ENCODE measurements at places on chromosomes 13 and 19.

DNA sequence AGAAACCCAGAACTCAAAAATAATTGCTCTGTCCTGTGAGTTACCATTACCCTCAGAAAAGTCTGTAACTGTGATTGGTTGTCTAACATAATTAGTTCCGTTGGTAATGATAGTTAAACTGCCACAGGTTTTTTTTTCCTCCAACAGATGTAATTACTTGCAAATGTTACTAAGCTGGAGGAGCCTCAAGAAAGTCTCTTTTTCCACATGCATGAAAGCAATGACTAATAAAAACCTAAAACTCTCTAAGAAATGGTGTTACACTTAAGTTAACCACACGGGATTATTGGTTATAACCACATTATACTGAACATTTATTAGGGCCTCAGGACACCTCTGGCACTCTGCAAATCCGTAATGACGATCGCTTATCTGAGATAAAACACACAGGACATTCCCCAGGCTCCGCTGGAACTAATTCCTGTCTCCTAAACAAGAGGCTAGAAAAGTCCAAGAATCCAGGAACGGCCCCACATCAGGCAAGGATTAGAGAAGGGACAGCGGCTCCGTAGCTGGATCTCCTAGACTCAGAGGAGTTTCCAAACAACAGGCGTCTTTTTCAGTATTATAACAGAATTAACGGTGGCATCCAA is 753 bp downstream of the ZNF235 start:
- no peak for DNase-seq

DNA sequence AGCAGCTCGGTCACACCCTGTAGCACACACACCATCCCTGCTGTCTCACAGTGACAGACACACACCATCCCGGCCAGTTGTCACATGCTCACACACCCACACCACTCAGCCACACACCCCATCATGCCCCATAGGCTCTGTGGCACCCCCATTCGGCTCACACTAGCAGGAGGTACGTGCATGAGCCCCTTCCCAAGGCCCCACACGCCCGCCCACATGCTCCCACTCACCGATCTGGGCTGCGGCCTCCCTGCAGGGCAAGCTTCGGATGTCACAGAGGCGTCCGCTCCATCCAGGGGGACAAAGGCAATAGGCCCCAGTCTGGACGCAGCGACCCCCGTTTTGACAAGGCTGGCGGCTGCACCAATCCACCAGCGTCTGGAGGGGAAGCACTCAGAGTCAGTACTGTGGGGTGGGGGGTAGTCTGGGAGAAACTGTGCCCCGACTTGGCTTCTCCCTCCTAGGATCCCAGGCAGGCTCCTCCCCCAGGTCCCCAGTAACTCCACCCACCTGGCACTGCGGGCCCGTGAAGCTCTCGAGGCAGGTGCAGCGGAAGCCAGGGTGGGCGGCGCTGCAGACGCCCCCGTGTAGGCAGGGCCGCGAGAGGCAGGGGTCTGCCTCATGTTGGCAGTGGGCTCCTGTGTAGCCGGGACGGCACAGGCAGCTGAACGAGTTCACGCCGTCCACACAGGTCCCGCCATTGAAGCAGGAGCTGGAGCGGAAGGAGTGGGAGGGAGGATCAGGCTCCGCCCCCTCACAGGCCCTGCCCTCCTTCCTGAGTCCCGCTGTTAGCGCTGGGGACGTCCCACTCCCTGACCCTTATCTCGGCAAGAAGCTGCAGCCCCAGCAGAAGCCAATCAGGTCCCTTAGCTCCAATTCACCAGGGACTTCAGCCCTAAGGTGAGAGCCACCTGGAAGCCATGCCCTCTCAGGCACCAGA is 20.1 kb downstream of the NOTCH3 start:
- no peak for DNase-seq

DNA sequence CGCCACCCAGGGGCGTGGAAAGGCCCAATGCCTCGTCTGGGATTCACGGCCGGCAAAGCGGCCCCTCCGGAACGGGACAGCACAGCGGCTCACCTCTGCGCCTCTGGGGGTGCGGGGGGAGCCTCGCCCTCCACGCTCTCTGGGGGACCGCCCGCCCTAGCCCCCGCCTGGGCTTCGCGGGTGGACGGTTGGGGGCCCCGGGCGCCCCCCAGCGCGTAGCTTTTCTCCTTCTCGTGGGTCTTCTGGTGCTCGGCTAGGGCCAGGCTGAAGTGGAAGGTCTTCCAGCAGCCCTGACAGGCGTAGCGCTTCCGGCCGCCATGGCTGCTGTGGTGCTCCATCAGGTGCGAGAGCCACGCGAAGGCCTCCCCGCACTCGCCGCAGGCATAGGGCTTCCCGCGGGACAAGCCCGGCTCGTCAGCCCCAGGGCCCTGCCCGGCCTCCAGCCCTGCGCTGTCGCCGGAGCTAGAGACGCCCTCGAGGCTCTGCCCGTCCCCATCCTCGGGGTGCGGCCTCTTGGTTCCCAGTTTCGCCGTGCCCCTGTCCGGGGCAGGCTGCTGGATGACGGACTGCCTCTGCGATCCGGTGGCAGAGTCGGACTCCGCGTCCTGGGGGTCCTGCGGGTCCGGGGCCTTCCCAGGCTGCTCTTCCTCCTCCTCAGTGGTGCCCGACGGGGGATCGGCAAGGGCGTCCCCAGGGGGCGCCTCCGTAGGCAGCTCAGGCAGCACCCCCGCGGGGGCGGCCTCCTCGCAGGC is 13.3 kb downstream of the ZSCAN18 start:
- no peak for DNase-seq

DNA sequence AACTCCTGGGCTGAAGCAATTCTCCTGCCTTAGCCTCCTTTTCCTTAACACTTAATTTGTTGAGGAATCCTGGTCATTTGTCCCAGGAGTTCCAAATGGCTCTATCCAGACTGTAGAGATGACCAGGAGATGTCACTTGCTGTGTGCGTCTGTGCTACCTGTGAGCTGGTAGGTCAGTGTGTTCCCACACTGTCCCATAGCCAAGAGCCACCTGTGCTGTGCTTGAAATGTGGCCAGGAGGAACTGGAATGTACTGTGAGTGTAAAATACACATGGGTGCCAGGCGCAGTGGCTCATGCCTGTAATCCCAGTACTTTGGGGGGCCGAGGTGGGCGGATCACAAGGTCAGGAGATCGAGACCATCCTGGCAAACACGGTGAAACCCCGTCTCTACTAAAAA is 29.4 kb upstream of the KDM4B start:
- DNase-seq, result no peak

- no peak for DNase-seq
Measured at GRCh38 chr13:109809216-109809932, 23.0 kb upstream of the IRS2 start.

DNA sequence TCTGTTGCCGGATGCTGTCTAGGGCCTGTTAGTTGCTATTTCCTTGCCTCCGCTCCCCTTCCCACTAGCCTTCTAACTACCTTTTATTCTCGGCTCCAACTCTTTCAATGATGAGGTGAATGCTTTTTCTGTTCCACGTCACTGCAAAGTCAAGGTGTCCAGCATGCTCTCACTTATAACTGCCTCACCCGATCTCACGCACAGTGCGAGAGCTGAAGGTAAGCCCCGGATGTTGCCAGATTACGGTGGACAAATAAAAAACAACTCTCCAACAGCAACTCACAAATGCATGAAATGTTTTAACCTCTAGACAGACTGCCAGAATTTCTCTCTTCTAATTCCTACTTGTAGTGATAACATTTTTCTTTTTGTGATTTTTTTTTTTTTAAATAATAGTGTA is 169.9 kb downstream of the STK24 start:
- DNase-seq, result no peak

DNA sequence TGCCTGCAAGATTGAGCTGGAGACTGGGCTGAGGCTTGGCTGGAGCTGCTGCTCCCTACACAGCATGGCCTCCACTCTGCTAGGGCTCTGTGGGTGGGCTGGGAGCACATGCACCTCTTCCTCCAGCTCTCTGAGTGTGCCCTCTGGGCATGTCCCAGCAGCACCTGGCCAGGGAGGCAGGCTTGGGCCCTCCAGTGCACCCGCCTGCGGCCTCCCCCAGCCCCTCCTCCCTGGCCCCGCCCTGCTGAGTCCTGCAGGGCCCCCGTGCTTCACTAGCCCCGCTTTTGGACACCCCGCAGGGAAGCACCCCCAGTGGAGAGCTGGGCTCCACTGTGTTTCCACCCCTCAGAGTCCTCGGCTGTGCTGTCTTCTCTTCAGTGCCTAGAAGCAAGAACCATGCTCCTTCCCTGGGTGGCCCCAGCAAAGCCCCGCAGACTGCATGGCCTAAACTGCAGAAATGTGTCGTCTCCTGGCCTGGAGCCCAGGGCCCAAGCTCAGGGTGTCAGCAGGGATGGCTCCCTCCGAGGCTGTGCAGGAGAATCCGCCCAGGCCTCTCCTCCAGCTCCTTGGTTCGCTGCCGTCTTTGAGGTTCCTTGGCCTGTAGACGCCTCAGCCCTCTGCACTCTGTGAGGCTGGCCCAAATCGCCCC is 5.0 kb upstream of the TEX29 start:
- DNase-seq, result no peak

GRCh38 chr13:77184455-77184854 is 142.4 kb downstream of the MYCBP2 start:
- no peak for DNase-seq

GRCh38 chr19:54464044-54464629 is 559 bp upstream of the LENG9 start:
- DNase-seq, result peak; percentile 90

DNA sequence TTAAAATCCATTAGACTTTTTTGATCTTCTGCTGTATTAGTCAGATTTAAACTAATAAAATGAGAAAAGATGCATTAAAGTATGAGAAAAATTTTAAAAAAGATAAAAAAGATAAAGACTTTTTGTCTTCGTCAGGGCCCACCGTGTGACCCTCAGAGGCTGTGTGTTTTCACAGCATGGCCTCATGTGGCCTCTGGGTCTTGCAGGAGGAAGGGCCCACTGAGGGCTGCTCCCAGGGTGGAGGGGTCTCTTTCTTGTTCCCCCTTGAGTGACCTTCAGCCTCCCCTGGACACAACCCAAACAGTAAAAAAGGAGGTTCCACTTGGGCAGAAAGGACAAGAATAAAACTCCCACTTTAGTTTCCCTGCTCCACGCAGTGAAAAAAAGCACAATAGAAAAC is 57.1 kb upstream of the RANBP3 start:
- no peak for DNase-seq

- no peak for DNase-seq
Measured at GRCh38 chr19:4957981-4958380, 10.9 kb upstream of the KDM4B start.

DNA sequence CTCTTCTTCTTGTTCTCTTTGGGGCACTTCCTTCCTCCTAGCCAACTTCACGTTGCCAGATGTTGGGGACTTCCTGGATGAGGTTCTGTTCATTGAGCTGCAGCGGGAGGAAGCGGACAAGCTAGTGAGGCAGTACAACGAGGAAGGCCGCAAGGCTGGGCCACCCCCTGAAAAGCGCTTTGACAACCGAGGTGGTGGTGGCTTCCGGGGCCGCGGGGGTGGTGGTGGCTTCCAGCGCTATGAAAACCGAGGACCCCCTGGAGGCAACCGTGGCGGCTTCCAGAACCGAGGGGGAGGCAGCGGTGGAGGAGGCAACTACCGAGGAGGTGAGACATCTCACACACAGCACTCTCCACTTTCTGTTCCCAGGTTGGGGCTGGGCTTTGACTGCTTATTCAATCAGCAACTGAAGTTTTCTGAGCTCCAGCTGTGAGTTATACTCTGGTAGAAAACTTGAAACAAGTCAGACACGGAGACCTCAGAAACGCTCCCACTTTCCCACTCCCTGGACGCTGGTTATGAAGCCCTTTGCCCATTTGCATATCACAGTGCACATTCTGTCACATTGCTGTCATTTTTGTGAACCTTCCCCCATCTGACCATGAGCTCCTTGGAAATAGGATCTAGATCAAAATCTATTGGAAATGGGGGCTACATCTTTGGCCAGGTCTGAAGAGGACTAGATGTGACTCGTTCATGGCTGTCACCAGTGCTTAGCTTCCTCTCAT is 7.2 kb upstream of the CCDC97 start:
- no peak for DNase-seq

DNA sequence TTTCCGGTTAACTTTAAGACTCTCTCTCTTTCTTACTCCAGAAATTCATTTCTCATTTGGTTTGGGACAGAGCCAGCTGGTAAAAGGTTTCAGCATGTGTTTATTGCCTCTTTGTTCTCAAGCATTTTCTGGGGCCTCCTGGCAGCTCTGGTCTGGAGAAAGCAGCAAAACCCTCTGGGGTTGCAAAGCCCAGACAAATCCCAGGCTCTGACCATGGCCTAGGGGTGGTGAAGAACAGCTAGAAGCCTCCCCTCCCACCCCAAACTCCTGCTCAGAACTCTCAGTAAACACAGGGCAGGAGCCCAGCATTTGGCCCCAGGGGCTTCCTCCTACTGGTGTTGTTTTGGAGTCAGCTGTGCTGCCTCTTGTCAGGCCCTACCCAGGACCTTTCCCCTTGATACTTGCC is 124.2 kb upstream of the SERP2 start:
- peak; percentile 14 for DNase-seq

DNA sequence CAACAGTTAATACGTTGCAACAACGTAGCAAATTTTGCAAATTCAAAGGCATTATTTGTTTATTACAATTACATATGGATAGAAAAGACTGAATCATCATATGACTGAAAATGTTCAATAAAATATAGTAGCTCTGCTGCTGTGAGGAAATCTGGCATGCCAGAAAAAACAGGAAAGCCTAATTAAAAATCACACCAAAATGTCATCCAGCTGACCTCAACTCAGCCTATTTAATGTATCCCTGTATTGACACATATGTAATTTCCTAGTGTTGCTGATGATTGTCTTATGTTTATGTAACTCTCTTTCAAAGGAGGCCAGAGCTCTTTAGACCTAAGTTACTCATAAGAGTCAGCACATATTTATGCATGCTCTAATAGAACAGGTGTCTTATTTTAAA is 495.0 kb downstream of the PCDH17 start:
- no peak for DNase-seq

DNA sequence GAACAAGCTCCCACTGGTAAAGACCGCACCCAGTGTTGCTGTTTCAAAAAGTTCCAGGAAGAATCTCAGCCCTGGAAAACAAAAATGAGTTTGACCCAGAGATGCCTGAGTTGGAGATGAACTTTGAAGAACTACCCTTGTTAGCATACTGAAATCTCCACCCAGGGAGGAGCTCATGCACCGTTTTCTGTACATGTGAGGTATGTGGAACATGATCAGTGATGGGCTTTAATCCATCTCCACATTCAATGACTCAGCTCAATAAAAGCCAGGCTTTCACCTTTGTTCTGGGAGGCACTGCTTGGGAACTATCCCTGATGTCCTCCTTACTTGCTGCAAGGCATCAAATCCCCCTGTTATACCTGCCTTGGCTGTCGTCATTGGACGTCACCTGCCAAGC is 279.9 kb downstream of the UQCRFS1 start:
- no peak for DNase-seq

Measured in T1000 (cell line).